Stimulated activated CD4-positive, alpha-beta T cell treated with anti-CD3 and anti-CD28 coated beads, Interleukin-15, amount 100 ng/mL, for 48 hours (primary cell): ENCODE measurements at places on chromosomes 4 and X.

GRCh38 chr4:124121461-124121971 is 591.0 kb downstream of the ANKRD50 start:
- no peak for DNase-seq

DNA sequence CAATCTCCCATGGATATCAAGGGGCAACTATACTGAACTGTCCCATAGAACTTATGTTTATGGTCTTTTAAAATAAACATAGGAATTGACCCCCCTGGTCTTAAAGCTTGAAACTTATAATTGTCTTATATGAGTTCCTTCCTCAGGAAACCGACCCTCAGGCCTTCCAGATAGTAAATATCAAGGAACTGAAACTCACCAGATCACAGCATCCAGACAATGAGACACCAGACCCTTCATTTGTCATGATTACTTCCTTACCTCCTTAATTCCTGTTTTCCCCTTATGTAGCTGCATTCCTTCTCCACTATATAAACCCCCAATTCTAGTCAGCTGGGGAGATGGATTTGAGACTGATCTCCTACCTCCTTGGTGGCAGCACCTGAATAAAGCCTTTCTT is 94.8 kb upstream of the GRPR start:
- no peak for DNase-seq

DNA sequence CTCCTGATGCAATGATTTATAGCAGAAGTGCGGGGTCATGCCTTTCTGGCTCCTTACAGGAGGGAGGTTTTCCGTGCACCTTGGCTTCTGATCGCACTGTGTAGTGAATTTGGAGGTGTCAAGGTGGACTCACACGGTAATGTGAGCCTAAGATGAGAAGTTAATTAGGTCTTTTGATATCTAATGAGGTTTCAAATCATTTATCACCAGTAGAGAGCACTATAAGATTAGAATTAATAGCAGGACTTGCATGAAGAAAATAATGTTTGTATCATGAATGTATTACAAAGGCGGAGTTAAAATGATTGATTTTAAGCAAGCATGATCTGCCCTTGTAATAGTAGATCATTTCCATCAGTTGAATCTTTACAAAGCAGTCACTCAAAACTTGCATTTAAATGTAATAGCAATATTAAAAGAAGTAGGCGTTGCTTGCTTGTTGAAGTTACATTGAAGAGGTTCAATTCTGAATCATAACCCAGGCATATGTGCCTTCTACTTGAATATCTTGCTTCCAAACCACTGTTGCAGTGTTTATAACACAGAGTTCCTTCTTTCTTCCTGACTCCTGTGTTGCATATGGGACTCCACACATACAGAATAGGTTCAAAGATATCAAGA is 152.1 kb downstream of the FMR1NB start:
- no peak for DNase-seq

GRCh38 chrX:10021461-10022272 is 54.5 kb downstream of the CLDN34 start:
- DNase-seq: no peak

GRCh38 chr4:89121387-89122068 is 10.2 kb downstream of the TIGD2 start:
- DNase-seq: no peak

DNA sequence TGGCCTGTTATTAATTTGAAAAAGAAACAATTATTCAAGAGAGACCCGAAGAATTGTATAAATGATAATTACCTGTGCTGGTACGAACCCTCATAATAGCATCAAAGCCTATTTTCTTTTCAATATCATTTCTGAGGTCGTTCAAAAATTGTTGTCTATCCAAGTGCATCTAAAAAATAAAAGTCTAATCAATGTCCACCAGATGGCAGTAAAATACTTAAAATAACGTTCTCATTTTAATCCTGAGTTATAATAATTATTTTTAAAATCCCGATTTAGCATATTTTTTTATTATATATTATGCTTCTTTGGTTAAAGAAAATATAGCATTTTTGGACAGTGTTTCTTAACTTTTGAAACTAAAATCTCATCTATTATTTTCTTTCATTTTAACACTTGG is 55.7 kb downstream of the METTL14 start:
- DNase-seq: no peak

DNA sequence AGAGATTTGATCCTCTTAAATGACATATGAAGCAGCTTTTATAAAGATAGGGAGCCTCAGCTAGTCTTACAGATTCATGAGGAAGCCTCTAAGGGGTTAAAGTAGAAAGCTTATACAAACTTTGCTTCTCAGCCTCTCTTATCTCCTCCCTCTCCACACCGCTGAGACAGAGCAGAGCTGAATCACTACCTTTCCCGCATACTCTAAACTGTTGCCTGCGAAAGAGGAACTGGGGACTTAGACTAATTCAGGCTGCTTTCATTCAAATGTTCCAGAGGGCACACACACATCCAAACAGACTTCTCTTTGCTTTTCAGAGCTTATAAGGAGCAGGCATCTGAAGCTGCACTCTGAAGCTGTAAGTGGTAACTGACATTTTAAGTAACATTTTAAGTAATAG is at the start of gene SERTM2:
TSS of gene SERTM2 (plus strand) at position 169 of the 400 bp plus-strand sequence. CDS start 7,213 bp downstream, outside the sequence.
- DNase-seq: no peak

- no peak for DNase-seq
Measured at GRCh38 chr4:110617075-110617640, 5.7 kb downstream of the PITX2 start.

- DNase-seq: no peak
Measured at GRCh38 chr4:1155314-1155713, 17.1 kb downstream of the SPON2 start.

- no peak for DNase-seq
Measured at GRCh38 chrX:27767387-27767786, 40.4 kb upstream of the MAGEB10 start.

GRCh38 chr4:57274082-57274481 is 163.9 kb upstream of the IGFBP7 start:
- no peak for DNase-seq

- DNase-seq: no peak
Measured at GRCh38 chr4:91427171-91427570, 876.6 kb upstream of the GRID2 start.

DNA sequence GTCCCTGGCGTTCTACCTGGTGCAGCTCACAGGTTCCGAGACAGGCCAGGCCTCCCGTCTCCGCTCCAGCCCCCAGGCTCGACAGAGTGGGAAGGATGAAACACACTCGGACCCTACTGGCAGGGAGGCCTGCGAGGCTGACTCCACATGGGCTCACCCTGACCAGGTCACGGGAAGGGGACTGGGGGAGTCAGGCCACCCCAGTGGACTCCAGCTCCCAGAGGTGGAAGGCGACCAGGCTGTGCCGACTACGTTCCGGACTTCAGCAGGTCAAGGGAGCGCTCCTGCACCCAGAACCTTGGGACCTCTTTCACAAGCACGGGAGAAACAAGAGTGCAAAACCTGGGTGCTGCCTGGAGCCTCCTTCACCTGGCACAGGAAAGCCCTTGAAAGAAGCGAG is 4.6 kb upstream of the IRAK1 start:
- no peak for DNase-seq

GRCh38 chr4:85724791-85725563 is 250.0 kb downstream of the ARHGAP24 start:
- DNase-seq: no peak

- DNase-seq: no peak
Measured at GRCh38 chr4:58749206-58749605, 1639.0 kb upstream of the IGFBP7 start.

GRCh38 chrX:2439613-2440012 is 61.2 kb downstream of the DHRSX start:
- no peak for DNase-seq

DNA sequence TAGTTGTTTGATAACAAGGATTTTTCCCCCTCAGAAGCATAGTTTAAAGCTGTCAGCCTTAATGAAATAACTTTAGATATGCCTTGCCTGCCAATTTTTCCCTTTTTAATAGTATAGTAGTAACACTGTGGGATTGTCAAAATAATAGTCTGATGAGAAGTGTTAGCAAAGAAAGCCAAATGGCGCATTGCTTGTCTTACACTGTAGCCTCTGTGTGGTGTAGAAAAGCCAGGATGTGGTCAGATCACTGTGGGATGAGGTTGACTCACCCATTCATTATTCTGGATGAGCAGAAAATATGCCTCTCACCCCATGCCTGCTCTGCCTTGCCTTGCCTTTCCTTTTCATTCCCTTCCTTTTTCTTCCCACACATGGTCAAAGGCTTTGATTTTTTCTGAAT is 257.8 kb upstream of the NRK start:
- DNase-seq: no peak

DNA sequence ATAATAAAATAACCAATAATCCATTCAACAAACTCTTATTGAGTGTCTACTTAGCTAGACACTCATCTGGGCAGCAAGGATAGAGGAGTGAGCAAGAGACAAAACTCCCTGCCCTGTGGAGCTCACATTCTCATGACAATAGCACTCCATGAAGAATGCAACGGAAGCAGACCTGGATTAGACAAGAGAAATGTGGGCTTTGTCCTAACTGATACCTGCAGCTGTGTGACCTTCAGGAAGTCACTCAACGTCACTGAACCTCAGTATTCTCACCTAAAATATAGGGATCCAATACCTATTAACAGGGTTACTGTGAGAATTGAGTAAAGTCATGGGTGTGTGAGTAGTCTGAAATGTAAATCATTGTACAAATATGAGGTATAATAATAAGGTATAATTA is 61.2 kb downstream of the NDNF start:
- no peak for DNase-seq

DNA sequence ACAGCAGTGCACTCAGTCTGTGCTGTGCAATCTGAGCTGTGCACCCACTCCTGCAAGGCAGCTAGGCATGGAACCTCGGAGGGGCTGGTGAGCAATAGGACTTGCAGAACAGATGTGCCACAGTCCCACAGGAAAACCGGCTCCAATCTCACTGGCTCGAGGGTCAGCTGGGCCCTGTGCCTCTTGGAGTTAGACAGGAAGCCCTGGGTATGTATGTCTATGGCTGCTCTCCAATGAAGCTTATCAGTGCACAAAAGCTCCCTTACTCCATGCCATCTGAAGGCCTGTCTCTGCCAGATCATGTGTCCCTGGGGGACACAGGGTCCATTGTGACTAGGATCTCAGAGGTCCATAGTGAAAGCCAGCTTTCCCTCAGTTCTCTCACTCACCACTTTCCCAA is 335.8 kb downstream of the SH3BGRL start:
- no peak for DNase-seq

DNA sequence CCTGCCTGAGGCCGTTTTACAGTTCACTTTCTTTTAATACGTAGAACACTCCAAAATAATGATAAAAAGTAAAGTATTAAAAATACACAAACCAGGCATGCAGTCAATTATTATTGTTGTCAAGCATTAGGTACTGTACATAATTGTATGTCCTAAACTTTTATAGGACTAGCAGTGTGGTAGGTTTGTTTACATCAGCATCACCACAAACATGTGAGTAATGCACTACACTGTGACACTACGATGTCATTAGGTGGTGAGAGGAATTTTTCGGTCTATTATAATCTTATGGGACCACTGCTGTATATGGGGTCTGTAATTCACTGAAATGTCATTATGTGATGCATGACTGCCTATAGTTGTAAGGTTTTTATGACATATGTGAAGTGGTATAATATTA is 149.5 kb upstream of the SH3RF1 start:
- DNase-seq: no peak

- no peak for DNase-seq
Measured at GRCh38 chr4:148069086-148069894, 337.4 kb downstream of the ARHGAP10 start.

GRCh38 chr4:183571350-183571941 is 66.6 kb downstream of the ING2 start:
- DNase-seq: no peak

DNA sequence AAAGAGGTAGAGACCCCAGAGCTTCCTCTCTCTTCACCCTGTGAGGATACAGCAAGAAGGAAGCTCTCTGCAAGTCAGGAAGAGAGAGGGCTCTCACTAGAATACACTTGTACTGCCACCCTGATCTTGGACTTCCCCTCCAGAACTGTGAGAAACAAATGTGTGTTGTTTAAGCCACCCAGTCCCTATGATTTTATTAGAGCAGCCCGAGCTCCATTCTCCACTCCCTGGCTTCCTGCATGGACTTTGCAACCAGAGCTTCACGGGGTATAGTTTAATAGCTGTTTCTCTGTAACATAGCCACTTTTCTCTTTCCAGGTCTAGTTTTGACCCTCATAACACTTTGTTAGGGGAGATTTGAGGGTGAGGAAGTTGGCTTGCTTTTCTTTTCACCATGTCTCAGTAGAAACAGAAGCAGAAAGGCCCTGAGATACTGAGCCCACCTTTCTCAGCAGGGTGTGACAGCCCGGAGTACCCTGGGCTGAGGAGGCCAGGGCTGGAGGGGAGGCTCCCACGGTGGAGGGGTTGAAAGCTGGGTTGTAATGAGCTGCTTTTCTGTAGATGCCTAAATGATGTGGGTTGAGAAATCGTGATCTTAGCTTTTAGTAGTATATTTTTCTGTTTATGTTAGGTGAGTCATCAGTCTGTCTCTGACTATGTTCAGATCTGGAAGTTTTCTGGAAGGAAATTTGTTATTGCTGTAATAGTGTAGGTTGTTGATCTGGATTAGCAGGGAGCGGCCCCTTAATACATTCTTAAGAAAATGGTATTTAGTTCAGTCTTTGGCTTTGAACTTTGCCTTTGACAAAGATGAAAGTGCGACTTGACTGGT is 118.6 kb downstream of the PTTG2 start:
- DNase-seq: no peak

GRCh38 chr4:52945326-52945898 is 83.3 kb downstream of the RASL11B start:
- no peak for DNase-seq

- no peak for DNase-seq
Measured at GRCh38 chr4:41366911-41367517, 110.3 kb downstream of the UCHL1 start.

GRCh38 chr4:41475402-41475801 is 62.6 kb upstream of the LIMCH1 start:
- DNase-seq: no peak

DNA sequence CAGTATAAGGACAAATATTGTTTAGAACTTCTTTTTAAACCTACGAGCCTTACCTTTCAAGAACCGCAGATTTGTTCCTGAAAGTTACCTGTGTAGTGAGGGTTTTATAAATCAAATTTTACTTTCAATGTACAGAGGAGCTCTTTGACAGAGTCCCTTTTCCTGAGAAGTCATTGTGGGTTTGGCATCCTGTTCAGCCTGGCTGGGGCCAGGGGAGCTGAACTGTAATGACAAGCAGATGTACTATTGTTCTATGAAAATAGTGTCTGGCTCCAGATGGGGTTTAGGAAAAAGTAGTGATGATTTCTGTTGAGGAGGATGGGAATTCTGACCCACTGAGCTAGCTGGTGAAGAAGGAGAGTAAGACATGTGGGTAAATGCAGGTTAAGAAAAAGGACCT is 196.2 kb upstream of the PGRMC2 start:
- DNase-seq: no peak

- no peak for DNase-seq
Measured at GRCh38 chr4:184817494-184818215, 8.1 kb downstream of the ACSL1 start.

DNA sequence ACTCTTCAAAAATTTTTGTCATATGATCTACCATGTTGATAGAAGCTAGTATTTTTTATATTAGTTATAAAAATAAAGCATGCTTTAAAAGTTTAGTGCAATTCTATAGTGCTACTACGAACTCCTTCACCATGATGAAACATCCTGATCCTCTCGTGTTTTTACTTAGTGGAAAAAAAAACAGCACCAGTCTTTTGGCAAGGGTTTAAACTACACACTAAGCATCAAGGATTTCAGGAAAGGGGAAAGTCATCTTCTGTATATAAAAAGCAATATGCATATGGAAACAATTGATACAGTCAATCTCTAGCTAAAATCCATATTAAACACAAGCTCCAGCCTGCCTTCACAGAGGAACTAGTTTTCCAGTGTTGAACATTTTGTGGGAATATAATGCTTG is 18.7 kb downstream of the CHM start:
- DNase-seq: no peak
